ENCODE measurements at places on chromosomes 13 and 19.

DNA sequence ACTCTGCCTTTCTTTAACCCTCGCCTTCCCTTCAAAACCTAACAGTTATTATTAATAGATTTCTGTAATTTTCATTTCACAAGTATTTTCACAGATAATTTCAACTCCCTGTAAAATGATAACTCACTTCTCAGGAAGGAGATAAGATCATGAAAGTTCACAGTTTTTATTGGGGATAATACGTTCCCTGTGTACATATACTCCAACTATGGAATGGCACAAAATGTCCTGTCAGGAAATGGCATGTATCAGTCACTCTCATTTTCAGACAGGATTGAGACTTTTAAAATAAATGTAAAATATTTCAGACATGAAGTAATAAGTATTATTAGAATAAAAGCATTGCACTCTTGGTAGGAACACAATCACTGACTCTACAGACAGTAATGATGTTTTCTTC is 932 bp upstream of the TRAPPC2B start:
- DNase-seq, result no peak

DNA sequence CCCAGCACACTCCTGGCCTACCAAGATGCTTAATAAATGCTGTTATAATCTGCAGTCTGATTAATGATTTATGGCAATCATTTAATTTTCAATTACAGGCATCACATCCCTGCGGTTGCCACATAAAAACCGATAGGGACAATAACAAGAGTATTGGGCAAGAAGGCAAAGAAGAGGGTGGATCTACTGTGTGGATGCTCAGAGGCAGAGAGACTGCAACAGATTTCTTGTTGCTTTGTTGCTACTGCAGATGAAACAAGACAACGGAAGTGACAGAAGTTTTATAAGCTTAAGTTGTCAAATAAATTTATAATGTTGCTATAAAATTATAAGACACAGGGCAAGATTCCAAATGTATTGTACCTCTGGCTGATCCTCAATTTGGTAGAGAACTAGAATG is 154.8 kb downstream of the ABCC4 start:
- no peak for DNase-seq

- no peak for DNase-seq
Observed at GRCh38 chr19:42028304-42029216, 34.5 kb upstream of the ATP1A3 start.

- DNase-seq, result no peak
Observed at GRCh38 chr13:79081942-79082341, 324.1 kb downstream of the RBM26 start.

GRCh38 chr19:5200844-5201243 is 139.8 kb downstream of the PTPRS start:
- no peak for DNase-seq

DNA sequence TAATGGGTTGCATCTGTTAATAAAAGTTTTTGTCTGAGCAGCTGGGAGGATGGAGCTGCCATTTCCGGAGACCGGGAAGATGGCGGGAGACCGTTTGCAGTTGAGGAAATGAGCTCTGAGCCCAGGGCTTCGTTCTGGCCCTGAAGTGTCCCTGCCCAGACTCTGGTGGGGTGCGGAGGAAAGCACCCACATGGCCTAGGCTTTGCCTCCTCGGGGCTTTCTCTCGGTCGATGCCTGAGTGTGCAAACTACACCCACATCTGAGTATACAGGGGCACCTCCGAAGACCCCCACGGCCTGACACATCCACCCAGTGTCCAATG is 15.6 kb upstream of the NANOS3 start:
- no peak for DNase-seq

GRCh38 chr19:11166281-11167142 is 10.9 kb upstream of the SPC24 start:
- DNase-seq, result peak; percentile 86

- DNase-seq, result no peak
Observed at GRCh38 chr19:39516270-39516669, 1.3 kb downstream of the SELENOV start.

GRCh38 chr13:29503041-29503837 is 92.2 kb downstream of the SLC7A1 start:
- no peak for DNase-seq

DNA sequence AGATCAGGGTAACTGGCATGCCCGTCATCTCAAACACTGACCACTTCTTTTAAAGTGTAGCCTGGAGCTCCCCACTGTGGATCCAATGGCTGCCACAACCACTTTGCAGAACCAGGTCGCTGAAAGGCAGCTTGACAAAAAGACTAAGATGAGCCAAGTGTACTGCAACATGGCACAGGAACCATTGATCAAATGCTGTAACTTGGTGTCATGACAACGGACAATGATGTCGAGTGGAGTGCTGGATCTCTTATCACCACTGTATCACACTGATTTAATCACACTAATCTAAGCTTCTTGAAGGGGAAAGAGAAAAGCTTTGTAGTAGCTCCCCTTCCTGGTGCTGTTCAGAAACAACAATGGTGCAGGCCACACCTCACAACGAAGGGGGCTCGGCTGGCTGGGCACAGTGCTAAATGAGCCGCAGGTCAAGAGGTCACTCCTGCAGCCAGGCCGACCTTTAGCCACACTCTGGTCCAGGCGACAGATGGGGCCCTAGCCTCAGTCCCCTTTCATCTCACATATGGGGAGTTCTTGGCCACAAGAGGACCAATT is 2.2 kb upstream of the TNFRSF19 start:
- DNase-seq, result no peak

GRCh38 chr19:44851427-44851826 is 5.3 kb downstream of the NECTIN2 start:
- no peak for DNase-seq

DNA sequence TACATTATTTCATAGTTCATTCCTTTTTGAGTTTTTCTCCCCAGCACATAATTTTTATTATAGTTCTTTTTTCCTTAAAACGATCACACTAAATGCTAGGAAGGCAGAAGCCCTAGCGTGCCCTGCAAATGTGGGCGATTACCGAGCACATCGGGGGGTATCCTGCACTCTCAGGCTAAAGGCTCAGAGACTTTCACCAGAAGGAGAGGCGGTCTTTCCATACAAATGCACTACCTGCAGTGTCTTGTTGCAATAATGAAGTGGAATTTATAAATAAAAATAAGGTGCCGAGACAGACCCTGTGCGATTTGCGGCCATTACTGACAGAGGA is 29.3 kb upstream of the SPACA7 start:
- no peak for DNase-seq

- no peak for DNase-seq
Observed at GRCh38 chr19:29021232-29021916, 191.6 kb downstream of the UQCRFS1 start.
